ENCODE measurements at places on chromosomes 12 and 14.

- no peak for DNase-seq
These were observed 68.7 kb downstream of the CCDC88C start for GRCh38 chr14:91348845-91349465.

DNA sequence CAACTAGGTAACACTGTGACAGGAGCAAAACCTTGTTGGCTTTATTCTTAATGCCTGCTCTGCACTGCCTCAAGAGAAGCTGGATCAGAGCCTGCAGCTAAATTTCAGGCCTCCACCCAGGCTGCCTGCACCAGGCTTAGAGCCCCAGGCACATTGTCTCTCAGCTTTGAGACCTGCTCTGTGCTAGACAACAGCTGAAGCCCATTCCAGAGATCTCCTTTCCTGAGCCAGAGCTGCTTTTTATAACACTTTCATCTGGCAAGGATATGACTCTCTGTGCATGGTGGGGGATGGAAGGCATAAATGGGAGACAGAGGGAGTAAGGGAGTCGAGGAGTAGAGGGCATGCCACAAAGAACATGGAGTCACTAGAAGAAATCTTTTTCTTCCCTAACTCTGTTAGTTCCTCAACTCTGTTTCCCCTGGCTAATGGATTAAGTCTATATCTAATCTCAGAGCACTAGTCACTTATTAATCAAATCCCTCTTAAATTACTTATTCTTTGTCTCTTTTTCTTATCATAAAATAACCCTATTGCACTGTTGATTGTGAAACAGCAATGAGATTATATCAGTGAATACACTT, 27.1 kb upstream of the LUM start:
- no peak for DNase-seq

- DNase-seq: peak; percentile 56
These were observed 1.4 kb downstream of the AKT1 start for GRCh38 chr14:104794099-104794498.

DNA sequence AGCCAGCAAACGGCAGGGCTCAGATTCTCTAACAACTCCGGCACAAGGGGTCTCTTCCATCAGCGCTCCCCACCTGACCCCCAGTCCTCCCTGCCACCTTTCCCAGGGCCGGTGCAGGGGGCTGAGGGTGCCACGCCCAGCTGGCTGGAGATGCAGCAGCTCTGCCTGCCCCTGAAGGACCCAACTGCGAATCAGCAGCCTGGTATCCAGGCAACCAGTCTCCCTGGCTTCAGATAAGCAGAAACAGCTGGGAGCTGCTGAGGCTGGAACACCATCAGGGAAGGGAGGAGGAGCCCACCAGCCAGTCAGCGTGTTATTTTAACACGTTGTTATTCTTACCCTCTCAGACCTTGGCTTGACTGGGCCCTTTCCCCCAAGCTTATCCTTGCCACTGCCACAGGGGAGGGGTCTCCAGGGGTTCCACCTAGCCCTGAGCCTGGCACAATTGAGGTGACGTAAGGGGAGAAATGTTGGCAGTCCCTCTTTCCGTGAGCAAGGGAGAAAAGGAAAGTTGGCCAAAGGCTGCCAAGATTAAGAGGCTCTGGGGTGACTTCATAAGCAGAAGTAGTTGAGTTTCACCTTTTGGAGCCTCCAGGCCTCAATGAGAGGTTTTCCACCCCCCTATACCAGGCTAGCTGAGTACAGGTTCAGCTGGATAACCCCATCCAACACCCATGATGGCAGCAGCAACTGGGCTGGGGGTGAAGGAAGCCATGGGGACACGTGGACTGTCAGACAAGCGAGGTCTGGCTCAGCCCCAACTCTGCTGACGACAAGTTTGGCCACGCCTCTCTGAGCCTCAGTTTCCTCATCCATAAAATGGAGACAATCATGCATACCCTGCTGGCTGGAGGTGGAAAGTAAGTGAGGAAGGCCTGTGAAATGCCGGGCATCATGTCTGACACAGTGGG, 91.1 kb downstream of the IRF2BPL start:
- DNase-seq: peak; percentile 83

DNA sequence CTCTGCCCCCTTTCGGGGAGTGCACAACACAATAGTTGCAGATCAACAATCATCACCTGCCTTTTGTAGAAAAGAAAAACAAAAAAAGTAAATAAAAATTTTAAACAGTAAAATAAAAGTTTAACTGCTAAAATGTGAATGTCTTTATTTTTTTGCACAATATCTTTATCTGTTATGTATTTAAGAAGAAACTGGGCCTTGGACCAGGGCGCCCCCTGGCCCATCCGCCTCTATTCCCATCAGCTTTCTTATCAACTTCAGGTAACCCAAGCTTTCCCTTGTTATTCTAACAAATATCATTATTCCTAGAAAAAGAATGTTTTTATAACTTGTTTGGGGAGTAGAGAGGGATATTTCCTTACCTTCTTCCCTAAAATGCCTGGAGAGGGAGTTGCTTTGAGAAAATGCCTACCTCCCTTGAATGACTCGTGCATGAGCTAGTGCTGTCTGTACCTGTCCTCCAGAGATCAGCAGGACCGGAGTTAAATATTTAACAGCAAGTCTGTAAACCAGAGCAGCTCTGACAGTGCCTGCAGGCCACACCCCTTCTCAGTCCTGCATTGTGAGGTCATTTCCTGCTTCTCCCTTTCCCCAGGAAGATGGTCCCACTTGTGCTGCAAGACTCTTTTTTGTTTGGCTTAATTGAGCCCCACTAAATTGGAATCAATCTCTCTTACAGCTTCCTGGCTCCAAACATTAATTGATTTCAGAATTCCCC, 192.8 kb upstream of the RGS6 start:
- DNase-seq: no peak

GRCh38 chr12:91326058-91327027, 143.7 kb upstream of the DCN start:
- DNase-seq: peak; percentile 53

GRCh38 chr12:124566161-124566996, 1.0 kb downstream of the NCOR2 start:
- peak; percentile 87 for DNase-seq

- DNase-seq: no peak
These were observed 212.8 kb upstream of the NOVA1 start for GRCh38 chr14:26810631-26811030.

- DNase-seq: no peak
These were observed 207.0 kb upstream of the CDKN3 start for GRCh38 chr14:54189748-54190354.

- DNase-seq: no peak
These were observed 575 bp downstream of the L2HGDH start for GRCh38 chr14:50311337-50311971.

DNA sequence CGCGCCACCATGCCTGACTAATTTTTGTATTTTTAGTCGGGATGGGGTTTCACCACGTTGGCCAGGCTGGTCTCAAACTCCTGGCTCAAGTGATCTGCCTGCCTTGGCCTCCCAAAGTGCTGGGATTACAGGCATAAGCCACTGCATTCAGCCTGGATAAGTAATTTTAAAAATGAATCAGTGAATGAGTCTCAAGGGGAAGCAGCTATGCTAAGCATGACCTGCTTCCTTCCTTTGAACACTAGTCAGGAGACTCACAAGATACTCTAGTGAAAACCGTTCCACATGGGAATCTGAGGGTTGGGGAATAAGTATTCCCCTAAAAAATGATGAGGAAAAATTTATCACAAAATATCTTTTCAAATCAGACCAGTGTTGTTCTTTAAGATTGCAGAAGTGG, 10.7 kb upstream of the FAM234B start:
- DNase-seq: no peak

- DNase-seq: peak; percentile 35
These were observed 21.1 kb upstream of the CATSPERB start for GRCh38 chr14:91752961-91753360.

DNA sequence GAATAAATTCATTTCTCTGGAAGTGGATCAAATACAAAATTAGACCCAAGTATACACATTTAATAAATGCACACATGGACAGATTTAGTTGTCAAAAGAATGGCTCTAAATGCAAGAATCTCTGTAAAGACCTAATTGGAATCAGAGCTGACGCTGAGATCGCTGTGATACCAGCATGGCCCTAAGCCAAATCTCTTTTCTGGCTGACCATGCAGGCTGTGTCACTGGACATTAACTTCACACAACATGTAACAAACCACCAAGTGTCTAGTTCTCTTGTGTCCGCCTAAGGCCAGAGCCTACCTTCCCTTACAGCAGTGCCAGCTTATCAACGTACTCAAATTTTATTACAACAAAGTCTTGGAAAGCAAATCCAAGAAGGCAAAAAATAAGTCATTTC, 127.5 kb downstream of the MED13L start:
- peak; percentile 32 for DNase-seq

- DNase-seq: no peak
These were observed 145.2 kb upstream of the RTL1 start for GRCh38 chr14:101048766-101049165.

- DNase-seq: peak; percentile 42
These were observed 4.2 kb downstream of the SCNN1A start for GRCh38 chr12:6370994-6371754.

DNA sequence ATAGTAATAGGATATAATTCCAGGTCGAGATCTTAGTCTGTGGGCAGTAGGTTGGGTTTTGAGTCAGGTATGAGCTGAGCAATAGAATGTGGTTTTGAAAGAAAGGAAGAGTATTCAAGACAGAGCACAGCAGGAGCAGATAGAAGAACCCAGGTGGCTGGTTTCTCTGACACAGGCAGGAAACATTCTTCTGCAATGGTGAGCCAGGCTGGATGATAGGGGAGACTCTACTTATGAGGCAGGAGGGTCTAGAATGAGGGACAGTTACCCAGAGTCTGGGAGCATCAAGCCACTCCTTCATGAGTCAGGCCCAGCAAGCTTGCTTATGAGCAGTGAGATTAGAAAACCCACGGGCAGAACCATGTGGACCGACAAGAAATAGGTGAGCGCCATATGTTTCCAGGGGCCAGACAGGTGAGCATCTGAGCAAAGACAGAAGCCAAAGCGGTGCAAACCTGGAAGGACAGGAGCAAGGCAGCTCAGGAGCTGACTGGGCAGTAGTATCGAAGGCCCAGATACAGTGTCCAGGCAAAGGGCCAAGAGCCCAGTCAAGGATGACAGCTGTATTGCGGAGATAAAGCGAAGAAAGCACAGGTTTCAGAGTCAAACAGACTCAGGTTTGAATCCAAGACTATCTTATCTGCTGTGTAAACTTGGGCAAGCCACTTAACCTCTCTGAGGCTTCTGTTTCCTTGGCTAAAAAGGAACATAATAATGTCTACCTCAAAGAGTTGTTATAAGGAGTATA, 22.5 kb upstream of the PCNX1 start:
- DNase-seq: no peak

DNA sequence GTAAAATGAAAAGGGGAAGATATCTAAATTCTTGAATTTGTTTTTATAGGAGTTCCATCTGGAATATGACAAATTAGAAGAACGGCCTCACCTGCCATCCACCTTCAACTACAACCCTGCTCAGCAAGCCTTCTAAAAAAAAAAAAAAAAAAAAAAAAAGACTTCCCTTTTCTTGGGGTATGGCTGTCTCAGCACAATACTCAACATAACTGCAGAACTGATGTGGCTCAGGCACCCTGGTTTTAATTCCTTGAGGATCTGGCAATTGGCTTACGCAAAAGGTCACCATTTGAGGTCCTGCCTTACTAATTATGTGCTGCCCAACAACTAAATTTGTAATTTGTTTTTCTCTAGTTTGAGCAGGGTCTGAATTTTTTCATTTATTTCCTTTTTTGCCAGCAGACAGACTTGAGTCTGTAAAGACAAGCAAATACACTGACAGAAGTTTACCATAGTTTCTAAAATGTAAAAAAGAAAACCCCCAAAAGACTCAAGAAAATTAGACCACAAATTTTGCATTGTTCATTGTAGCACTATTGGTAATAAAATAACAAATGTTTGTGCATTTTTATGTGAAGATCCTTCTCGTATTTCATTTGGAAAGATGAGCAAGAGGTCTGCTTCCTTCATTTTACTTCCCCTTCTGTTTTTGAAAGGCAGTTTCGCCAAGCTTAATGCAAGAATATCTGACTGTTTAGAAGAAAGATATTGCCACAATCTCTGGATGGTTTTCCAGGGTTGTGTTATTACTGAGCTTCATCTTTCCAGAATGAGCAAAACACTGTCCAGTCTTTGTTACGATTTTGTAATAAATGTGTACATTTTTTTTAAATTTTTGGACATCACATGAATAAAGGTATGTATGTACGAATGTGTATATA, 12.1 kb upstream of the KCNMB4 start:
- no peak for DNase-seq

GRCh38 chr14:73753887-73754795, 40.0 kb upstream of the PNMA1 start:
- no peak for DNase-seq

GRCh38 chr14:30966415-30967363, 58.8 kb upstream of the AP4S1 start:
- peak; percentile 13 for DNase-seq

DNA sequence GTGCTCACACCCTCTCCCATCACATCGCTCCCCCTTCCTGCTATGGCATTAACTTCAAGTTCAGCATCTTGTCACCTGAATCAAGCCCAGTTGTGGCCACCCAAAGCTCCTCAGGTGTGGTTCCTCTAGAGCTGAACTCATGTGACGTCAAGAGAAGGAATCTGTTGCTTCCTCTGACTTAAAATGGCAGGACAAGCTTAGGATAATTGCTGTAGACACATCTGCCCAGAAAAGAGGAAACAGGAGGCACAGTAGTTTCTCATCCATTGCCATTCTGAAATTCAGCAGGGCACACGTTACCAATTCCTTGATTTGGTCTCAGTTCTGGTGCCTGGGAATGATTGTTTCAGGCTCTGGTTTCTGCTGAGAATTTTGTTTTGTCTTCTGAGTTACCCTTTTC, 52.1 kb downstream of the RCOR1 start:
- no peak for DNase-seq

DNA sequence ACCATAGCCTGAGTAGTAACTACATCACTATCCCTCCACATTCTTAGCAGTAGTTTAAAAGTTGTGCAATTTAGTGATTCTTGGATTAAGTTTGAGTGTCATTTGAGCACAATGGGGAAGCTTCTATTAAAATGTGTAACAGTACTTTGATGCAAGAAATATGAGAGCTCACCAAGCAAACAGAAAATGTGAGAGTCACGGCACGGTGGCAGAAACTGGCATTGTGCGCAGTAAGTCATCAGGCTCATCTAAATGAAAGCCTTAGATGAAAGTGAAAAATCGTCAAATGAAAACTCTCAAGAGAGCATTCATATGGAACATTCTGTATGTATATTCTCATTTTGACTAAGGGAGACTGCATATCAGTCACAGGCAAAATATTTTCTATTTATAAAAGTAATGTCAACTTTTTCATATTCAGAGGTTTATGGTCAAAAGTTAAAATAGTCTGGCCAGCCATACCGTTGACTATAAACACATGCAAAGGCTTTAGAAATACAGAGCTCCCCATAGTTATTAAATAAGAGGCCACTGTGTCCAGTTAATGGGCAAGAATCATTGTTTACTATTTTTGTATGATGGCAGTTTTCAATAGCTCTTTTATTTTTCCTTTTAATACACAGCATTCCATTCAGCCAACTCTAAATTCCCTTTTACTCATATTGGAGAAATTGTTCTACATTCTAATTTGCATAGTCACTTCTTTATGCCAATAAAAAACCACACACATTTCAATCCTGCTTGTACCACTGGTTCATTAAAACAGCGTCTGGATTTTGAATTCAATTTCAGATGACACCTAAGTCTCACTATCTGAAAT, 167.9 kb downstream of the PRKD1 start:
- DNase-seq: no peak

- no peak for DNase-seq
These were observed 473.1 kb downstream of the PDZRN4 start for GRCh38 chr12:41661141-41661765.

GRCh38 chr12:52895726-52896189, 9.1 kb downstream of the KRT8 start:
- no peak for DNase-seq

- DNase-seq: no peak
These were observed 78.0 kb upstream of the FAR2 start for GRCh38 chr12:29071099-29071498.

All from retina (tissue), 1 donor.